ENCODE measurements at places on chromosomes 3 and 15. TPM values are rescaled to one million over a fixed set of nuclear protein-coding genes. Genes with fewer than 3 reads are reported as not detected.

IGF2BP2 gene
- total RNA-seq, result 19.2 TPM

- no peaks in the 10 kb centered on the region for H3K4me1 ChIP-seq
- no peaks in the 10 kb centered on the region for H3K27me3 ChIP-seq
- no peak overlapping the region for H3K27ac ChIP-seq
- DNase-seq, result no peak
- no peak overlapping the region for H3K4me3 ChIP-seq
- no peaks in the 10 kb centered on the region for H3K36me3 ChIP-seq
Measured at GRCh38 chr15:96670389-96670788, 339.9 kb downstream of the NR2F2 start.

SEMA3F gene
- 6.3 TPM for total RNA-seq

NRROS gene
- 2.4 TPM for total RNA-seq

DNA sequence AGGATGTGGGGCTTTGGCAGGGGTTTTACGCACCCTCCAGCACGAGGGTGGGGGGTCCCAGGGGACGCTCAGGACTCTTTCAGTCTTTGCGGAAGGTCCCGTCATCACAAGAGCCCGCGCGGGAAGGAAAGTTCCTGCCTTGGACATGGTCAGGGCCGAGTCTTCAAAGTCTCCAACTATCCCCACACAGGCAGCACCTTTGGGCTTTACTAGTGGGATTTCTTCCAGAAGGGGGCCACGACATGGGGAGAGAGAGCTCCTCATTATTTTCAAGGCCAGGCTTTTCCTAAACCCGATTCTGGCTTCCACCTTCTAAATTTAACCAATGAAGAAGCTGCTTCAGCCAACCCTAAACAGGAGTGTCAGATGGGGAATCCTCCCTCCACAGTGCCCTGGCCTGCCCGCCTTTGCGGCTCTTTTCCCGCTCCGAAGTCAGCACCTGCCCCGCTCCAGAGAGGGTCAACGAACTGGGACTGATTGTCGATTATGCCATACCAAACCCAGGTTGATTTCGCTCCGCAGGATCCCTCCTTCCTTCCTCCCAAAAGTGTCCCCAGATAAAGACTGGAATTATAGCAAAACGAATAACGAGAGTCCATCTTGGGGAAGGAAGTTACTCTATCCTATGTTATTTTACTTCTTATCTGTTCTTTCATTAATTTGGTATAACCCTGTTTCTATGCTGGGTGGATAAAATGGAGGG is 11.0 kb downstream of the SHOX2 start:
- H3K4me3 ChIP-seq, result no peak overlapping the region
- H3K27me3 ChIP-seq, result peaks cover 32% of the 10 kb centered on the region
- H3K36me3 ChIP-seq, result no peaks in the 10 kb centered on the region
- DNase-seq, result no peak
- H3K27ac ChIP-seq, result no peak overlapping the region

All from right atrium auricular region (tissue), 2 donors.